Activated CD4-positive, alpha-beta T cell treated with anti-CD3 and anti-CD28 coated beads, Interleukin-2, amount 50 U/mL, for 24 hours (primary cell): ENCODE measurements at places on chromosomes 1 and 21.

DNA sequence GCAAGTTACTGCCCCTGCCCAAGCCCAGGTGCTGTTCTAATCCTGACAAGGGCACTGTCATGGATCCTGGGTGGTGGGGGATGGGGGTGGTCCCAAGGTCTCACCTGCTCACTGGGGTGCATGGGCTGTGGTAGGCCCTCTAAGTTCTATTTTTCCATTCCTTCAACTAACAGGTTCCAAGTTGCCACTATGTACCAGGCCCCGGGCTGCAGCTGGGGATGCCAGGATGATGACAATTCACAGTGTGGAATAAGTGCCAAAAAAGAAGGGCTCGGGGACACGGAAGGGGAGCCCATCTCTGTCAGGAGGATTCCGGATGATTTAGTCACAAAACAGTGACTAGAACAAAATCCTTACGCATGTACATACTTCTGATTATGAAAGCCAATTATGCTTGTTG is 76.0 kb downstream of the STUM start:
- DNase-seq = no peak

- DNase-seq = no peak
Observed at GRCh38 chr21:34148826-34149558, 75.6 kb downstream of the MRPS6 start.

DNA sequence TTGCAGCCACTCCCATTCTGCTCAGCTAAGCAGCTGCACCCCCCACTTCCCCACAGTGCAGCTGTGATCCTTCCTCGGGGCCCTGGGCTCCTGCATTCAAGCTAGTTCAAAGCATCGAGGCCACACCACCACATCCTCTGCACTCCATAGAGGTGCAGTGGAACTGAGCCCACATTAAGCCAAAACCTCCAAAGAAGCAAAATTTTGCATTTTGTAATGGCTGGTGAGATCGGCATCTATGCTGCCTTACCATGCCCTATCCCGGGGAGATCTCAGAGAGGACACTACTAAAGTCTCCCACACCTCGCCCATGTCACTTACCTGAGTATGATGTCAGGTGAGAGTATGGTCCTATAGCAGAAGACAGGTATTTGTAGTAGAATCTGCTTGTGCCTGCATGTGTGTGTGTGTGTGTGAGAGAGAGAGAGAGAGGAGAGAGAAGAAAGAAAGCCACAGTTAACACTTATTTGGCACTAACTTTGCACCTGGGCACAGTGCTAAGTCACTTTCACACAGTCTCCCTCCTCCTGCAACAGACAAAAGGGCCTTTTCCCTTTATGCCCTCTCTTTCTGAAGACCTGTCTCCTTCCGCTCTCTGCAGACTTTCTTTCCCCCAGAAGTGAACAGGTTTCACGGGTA is 89.8 kb downstream of the KIF14 start:
- DNase-seq = no peak

DNA sequence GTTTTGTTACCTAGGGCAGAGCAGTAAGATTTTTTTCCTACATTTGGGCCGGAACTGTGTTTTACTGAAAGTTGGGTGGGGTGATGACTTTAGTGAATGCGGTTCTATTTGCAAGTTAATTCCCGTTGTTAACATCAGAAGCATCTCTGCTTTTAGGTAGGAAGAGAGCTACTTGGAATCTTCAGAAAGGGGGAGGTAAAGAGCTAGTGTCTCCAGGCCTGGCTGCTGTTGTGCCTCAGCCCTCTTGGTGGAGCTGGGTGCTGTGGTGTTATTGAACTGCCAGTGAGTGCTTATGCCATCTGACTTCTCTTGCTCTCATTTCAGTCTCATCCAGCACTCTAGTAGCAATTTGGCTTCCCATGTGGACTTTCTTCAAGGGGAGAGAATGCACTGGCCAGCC is 3.4 kb downstream of the KDM4A start:
- no peak for DNase-seq

DNA sequence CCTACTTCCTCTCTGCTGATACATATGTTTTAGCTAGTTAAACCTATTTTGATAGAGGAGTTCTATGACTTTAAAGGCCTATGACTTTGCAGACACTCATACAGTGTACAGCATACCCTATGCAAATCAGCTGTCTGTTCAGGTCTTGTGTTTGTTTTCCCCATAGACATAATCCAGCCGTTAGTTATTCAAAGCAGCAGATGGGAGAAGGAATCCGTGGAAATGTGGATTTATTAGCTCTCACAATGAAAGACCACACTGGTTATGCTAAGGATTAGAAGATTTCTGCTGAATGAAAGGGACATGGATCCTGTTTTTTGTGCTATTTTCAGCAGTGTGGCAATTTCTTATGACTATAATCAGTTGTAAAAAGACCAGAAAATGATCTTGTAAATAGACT is 59.8 kb downstream of the MAST2 start:
- no peak for DNase-seq

- DNase-seq = peak; percentile 57
Observed at GRCh38 chr1:231628207-231628876, 1.8 kb downstream of the DISC1 start.

GRCh38 chr1:116334015-116334547 is 39.0 kb upstream of the ATP1A1 start:
- no peak for DNase-seq

GRCh38 chr21:38380481-38381137 is 117.7 kb downstream of the ERG start:
- no peak for DNase-seq

GRCh38 chr1:181984006-181984405 is 77.5 kb downstream of the ZNF648 start:
- DNase-seq = no peak

DNA sequence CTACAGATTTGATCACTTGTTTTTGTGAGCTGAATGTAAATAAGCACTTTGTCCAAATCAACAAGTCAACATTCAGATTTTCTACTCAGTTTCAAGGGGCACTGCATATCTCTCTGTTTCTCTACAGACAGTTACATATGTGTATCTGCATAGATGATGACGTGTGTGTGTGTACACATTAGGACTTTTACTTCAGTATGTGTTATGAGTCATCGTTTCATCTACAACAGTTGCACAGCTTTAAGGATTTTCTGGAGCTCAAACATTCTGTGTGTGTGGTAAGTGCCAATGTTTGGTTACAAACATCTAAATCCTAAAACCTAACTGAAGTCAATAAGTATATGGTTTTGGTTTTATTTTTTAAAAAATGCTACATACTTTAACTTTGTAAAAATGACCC is 494.5 kb upstream of the PBX1 start:
- no peak for DNase-seq

GRCh38 chr21:41180752-41181151 is 12.8 kb downstream of the BACE2 start:
- DNase-seq = no peak

- no peak for DNase-seq
Observed at GRCh38 chr1:2795926-2796325, 5.6 kb downstream of the TTC34 start.

DNA sequence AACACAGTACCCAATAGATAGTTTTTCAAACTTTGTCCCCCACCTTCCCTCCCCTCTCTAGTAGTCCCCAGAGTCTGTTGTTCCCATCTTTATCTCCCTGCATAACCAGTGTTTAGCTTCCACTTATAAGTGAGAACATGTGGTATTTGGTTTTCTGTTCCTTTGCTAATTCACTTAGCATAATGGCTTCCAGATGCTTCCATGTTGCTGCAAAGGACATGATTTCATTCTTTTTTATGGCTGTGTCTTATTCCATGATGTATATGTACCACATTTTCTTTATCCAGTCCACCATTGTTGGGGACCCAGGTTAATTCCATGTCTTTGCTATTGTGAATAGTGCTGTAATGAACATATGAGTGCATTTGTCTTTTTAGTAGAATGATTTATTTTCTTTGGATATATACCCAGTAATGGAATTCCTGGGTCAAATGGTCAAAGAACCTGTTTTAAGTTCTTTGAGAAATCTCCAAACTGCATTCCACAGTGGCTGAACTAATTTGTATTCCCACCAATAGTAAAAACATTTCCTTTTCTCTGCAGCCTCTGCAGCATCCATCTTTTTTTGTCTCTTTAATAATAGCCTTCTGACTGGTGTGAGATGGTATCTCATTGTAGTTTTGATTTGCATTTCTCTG is 126.0 kb downstream of the AK5 start:
- no peak for DNase-seq

- DNase-seq = no peak
Observed at GRCh38 chr1:63223426-63223825, 98.9 kb upstream of the FOXD3 start.

DNA sequence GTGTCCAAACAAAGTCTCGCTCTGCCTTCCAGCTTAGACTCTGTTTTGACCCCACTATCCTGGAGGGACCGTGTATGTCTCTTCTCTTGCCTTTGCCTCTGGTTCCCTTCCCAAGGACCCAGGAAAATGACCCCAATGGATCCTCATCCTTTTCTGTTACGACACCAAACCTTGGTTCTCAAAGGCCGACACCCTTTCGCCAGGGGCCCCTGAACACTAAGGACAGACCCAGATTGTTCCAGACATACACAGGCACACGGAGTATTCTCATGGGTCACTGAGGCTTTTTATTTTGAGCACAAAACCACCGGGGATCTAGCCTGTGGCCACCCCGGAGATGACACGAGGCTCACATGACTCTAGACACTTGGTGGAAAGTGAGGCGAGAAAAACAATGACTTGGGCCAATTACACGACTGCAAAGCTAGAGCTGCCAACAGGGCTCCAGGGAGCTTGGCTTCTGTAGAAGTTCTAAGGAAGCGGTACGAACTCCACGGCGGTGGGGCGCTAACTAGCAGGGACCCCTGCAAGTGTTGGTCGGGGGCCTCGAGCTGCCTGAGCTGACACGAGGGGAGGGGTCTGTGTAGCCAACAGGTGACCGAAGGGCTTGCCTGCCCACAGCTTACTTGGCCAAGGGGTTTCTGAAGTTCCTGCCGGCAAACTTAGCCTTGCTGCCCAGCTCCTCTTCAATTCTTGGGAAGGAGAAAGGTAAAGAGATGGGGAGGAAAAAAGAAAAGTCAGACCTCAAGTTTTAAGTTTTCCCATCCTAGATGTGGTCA is 17.6 kb downstream of the ENO1 start:
- no peak for DNase-seq

GRCh38 chr1:186609183-186609582 is 71.0 kb downstream of the PTGS2 start:
- DNase-seq = no peak

- no peak for DNase-seq
Observed at GRCh38 chr1:36506276-36506920, 23.7 kb upstream of the CSF3R start.

- no peak for DNase-seq
Observed at GRCh38 chr21:34536820-34537219, 24.8 kb upstream of the KCNE1 start.

GRCh38 chr1:92992054-92992453 is 30.8 kb upstream of the DIPK1A start:
- DNase-seq = no peak

DNA sequence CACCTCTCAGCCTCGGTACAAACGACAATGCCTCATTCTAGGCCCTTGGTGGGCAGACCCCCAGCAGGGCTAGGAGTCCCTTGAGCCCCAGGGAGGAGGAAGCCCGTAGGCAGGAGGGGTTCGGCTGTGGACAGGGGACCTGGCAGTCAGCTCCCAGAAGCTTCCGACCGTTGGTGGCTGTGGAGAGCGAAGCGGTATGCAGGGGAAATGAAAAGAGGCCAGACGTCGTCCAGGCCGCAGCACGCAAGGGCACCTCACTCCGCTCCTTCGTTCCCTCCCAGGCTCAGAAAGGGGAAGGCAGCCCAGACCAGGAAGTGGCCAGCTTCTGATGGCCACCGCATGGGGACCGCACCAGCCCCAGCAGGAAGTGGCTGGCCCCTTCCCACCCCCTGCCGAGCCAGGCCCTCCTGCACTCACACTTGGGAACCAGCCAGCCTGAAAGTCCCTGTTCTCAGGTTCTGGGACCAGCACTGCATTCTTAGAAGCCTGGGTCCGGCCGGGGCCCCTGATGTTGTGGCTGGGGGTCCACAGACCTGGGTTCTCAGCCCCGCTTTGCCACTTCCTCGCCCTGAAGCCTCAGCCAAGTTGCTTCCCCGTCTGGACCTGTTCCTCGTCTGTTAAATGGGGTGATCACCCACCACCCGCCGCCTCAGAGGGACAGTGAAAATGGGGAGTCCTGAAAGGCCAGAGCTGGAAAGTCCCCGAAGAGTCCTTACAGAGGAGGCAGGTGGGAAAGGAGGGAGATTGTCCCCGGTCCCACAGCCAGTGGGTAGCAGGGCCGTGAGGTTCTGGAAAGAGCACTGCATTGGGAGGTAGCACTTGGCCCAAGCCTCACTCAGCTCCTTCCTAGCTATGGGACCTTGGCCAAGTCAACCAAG is 104.0 kb upstream of the RUNX3 start:
- DNase-seq = no peak

DNA sequence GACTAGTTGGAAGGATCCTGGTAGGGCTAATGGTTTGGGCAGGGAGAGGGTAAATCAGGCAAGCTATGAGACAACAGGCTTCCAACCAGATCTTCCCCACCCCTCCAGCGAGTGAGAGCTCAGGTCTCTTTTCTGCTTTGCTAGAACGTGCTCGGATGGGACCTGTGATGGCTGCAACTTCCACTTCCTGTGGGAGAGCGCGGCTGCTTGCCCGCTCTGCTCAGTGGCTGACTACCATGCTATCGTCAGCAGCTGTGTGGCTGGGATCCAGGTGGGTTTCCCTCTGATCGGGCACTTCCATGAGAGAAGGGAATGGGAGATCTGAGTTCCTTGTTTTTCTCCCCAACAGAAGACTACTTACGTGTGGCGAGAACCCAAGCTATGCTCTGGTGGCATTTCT is 14.0 kb upstream of the SARS1 start:
- no peak for DNase-seq

GRCh38 chr21:37461479-37461878 is 94.9 kb downstream of the DYRK1A start:
- no peak for DNase-seq

DNA sequence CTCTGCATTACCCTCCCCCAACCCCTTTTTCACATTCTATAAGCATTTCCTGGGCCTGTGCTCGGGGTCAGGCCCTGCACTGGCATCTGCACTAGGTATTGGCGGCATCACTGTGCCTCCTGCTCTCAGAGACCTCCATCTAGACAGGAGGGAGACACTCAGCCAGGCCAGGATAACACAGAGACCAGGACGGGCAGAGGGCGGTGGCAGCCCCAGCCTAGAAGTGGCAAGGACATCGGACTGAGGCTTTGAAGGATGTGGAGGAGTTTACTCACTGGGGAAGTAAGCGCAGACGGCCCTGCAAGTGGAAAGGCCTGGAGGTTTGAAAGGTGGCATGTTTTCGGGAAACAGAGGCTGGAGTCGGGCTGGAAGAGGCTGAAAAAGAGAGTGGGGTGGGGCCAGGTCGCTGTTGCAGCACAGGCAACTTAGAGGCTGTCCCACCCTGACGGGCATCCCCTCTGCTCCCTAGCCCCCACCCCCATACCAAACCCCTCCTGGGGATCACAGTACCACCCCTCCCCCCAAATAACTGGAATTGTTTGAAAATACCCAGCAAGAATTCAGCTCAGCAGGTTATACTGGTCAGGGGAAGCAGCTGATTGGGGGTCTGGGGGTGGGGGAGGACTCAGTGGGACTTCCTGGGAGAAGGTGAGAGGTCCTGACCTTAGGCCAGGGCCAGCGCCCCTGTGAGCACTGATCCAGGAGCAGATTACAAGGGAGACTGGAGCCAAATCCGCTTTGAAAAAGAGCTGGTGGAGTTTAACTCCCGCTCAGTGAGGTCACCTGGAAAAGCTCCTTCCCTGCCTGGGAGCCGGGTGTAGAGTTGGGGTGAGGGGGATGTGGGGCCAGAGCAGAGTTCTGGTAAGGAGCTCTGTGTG is 121.8 kb upstream of the WNT4 start:
- DNase-seq = no peak
